Effector CD4-positive, alpha-beta T cell (primary cell): ENCODE measurements at places on chromosomes 12 and 14.
A peak's percentile ranks its signal among the peaks of the same experiment; 100 is the strongest.

DNA sequence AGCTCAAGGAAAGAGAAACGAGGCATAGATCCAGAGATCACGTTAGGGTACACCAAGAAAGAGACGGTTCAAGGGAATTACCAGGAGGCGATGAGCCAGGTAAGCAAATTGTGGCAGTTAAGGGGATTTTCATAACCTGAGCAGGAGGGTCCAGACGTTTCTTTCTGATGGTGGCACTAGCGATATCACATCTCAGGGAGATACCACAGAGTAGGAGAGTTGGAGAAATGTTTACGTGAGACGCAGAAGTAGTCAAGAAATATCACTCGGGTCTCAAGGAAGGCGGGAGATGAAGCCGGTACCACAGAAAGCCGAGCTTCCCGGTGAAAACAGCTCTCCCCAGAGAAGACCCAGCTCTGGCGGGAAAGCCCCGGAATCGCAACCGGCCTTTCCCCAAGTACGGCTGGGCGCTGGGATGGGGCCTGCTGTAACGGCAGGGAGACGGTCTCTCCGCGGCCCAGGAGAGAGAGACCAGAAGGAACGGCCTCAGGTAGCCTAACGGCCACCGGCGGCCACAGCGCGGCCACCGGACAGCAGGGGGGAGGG lies 485 bp downstream of the SENP1 start:
- DNase-seq = peak; percentile 50

DNA sequence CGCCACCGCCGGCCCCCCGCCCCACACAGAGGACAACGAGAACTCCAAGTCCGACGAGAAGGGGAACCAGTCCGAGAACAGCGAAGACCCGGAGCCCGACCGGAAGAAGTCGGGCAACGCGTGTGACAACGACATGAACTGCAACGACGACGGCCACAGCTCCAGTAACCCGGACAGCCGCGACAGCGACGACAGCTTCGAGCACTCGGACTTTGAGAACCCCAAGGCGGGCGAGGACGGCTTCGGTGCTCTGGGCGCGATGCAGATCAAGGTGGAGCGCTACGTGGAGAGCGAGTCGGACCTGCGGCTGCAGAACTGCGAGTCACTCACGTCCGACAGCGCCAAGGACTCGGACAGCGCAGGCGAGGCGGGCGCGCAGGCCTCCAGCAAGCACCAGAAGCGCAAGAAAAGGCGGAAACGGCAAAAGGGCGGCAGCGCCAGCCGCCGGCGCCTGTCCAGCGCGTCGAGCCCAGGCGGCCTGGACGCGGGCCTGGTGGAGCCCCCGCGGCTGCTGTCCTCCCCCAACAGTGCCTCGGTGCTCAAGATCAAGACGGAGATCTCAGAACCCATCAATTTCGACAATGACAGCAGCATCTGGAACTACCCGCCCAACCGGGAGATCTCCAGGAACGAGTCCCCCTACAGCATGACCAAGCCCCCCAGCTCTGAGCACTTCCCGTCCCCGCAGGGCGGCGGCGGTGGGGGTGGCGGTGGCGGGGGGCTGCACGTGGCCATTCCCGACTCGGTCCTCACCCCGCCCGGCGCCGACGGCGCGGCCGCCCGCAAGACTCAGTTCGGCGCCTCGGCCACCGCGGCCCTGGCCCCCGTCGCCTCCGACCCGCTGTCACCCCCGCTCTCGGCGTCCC lies 150.9 kb downstream of the EGLN3 start:
- no peak for DNase-seq

DNA sequence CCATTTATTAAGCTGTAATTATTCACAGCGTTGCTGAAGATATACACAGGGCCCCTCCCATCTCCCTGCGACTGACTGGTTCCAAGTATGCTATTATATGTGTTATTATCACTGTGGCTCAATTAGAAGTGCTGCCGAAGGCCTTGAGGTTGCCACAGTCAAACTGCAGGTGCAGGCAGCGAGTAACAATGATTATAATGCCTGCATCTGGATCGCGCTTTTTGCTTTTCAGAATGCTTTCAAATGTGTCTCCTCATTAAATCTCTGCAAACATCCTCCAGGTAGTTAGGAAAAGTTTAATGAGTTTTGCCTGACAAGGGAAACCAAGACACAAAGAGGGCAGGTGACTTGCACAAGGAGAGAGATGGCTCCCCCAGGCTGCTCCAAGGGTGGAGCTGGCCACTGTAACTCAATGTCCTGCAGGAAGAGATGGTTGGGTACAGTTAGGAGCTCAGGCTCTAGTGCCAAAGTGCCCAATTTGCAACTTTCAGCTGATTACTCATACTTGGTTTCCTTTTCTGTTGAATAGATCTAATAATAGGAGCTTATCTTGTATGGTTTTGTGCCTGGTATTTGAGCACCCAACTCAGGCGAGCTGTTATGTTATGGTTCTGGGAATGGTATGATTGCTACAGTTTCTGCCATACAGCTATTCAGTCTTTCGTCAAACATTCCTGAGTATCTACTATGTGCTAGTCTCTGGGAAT lies 1.7 kb upstream of the SYNE3 start:
- no peak for DNase-seq

- no peak for DNase-seq
Measured at GRCh38 chr14:68112442-68112841, 292.9 kb downstream of the RAD51B start.

- no peak for DNase-seq
Measured at GRCh38 chr14:34250959-34251358, 211.1 kb downstream of the SPTSSA start.

DNA sequence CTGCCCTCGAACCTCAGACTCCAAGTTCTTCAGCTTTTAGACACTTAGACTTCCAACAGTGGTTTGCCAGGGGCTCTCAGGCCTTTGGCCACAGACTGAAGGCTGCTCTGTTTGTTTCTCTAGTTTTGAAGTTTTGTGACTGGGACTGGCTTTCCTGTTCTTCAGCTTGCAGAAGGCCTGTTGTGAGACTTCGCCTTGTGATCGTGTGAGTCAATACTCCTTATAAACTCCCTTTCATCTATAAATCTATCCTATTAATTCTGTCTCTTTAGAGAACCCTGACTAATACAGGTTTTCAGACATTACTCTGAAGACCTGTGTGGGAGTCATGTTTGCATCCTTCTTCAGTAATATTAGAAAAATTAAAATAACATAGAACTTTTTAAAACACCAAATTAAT lies 289.1 kb downstream of the RMST start:
- DNase-seq = no peak

GRCh38 chr14:26443654-26444053 lies 154.2 kb downstream of the NOVA1 start:
- no peak for DNase-seq

DNA sequence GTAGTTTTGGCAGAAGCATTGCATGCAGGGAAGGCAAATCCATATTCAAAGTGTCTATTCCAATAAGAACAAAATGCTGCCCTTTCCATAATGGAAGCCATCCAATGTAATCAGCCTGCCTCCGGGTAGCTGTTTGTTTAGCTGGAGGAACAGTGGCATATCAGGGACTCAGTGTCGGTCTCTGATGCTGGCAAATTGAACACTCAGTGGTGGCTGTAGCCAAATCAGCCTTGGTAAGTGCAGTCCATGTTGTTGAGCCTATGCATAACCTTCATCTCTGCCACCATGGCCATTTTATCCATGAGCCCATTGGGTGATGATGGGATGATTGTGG lies 147.8 kb upstream of the MAX start:
- no peak for DNase-seq

GRCh38 chr12:31965090-31965489 lies 5.9 kb downstream of the RESF1 start:
- no peak for DNase-seq

DNA sequence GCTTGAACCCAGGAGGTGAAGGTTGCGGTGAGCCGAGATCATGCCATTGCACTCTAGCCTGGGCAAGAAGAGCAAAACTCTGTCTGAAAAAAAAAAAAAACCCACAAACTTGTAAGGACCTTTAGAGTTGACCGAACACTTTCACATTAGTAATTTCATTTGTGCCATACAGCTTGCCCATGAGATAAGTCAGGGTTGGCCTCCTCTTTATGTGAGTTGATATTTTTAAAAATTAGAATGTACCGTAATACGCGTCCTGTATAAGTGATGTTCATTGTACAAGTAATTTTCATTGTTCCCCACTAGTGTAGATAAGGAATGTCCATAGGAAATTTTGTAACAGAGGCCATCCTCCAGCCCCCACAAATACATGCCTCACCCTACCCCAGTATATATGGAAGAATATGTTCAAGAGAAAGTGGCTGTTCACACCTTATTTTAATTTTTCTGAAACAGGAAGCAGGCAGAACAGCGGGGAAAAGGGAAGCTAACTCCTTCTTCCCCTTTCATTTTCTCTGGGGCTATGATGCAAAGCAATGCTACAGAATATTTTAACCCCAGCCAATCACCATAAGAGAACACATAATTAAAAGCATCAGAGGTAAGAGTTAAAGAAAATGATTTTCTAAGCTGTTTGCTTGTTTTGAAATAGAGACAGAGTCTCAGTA lies 31.9 kb upstream of the HIF1A start:
- DNase-seq = no peak

GRCh38 chr12:30457621-30458289 lies 237.9 kb downstream of the IPO8 start:
- no peak for DNase-seq

- no peak for DNase-seq
Measured at GRCh38 chr12:78866518-78866917, 1.9 kb downstream of the SYT1 start.

- no peak for DNase-seq
Measured at GRCh38 chr14:65038966-65039365, 52.3 kb downstream of the FNTB start.

- DNase-seq = no peak
Measured at GRCh38 chr14:75113932-75114539, 12.8 kb downstream of the NEK9 start.

GRCh38 chr12:68846811-68847210 lies 38.8 kb downstream of the MDM2 start:
- no peak for DNase-seq

DNA sequence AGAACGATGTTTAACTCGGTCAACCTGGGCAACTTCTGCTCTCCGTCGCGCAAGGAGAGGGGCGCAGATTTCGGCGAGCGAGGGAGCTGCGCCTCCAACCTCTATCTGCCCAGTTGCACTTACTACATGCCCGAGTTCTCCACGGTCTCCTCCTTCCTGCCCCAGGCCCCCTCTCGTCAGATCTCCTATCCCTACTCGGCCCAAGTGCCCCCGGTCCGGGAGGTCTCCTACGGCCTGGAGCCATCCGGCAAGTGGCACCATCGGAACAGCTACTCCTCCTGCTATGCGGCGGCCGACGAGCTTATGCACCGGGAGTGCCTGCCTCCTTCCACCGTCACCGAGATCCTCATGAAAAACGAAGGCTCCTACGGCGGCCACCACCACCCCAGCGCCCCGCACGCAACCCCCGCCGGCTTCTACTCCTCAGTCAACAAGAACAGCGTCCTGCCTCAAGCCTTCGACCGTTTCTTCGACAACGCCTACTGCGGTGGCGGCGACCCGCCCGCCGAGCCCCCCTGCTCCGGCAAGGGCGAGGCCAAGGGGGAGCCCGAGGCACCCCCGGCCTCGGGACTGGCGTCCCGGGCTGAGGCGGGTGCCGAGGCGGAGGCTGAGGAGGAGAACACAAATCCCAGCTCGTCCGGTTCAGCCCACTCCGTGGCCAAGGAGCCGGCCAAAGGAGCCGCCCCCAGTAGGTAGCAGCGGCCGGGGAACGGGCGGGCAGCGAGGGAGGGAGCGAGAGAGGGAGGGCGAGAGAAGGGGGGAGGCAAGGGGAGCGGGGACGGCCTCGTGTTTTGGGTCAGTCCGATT lies 513 bp downstream of the HOXC11 start:
- no peak for DNase-seq

DNA sequence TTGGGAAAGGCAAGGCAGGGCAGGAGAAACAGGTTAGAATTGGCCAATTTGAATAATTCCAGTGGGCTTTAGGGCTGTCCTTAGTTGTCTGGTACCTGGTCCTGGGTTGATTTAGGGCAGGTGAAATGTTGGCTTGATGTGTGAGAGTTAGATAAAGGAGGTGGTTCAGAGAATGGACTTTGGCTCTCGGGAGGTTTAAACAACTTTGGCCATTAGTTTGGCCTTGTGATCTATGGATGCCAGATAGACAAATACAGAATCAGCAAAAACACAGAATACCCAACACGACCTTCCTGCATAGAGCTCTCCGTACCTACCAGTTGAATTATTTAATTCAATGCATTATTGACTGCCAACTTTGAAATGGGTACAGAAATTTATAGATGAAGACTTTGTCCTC lies 35.1 kb downstream of the SCN8A start:
- no peak for DNase-seq

DNA sequence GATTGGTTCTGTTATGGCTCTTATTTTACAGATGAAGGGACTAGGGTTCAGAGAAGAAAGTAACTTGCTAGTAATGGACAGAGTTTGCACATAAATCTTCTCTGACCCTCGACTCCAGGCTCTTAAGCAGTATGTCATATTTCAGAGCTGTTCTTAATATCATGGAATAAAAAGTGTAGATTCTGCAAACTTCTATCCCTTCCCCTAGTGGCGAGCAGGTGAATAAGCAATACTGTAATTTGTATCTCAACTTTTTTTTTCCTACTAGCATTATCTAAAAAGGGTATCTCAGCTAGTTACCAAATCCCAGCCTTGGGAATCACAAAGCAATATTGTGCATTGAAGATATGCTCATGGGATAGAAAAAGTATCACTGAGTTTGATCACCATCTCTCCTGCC lies 83.2 kb downstream of the ANO4 start:
- DNase-seq = no peak

DNA sequence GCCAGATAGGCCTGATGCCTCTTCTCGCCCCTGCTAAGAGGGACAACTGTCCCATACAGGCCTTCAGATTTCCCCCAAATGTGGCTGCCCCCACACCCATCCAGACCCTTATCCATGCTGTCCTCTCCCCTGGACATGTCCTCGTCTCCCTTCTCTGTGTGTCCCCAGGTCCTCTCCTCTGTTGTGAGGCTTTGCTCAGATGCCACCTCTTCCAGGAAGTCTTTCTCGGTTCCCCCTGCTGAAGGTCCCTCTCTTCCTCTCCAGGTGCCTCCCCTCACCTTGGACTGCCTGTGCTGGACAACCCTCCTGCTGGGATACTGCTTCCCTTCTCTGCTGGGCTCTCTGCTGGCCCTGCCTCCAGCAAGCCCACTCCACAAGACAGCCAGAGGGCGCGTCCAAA lies 33.7 kb downstream of the BEGAIN start:
- no peak for DNase-seq
